ENCODE measurements at places on chromosomes 2 and 18. TPM values are rescaled to one million over a fixed set of nuclear protein-coding genes. Genes with fewer than 3 reads are reported as not detected.

GRCh38 chr2:174666312-174666711 is 68.7 kb upstream of the WIPF1 start:
- no peak for DNase-seq

- DNase-seq = no peak
Observed at GRCh38 chr2:101753720-101754490, 56.4 kb downstream of the MAP4K4 start.

- no peak for DNase-seq
Observed at GRCh38 chr2:118654945-118655344, 192.5 kb downstream of the EN1 start.

GRCh38 chr18:59536166-59536565 is 161.1 kb downstream of the CCBE1 start:
- peak; percentile 30 for DNase-seq

- no peak for DNase-seq
Observed at GRCh38 chr2:65498396-65498795, 66.0 kb upstream of the SPRED2 start.

- DNase-seq = peak; percentile 90
Observed at GRCh38 chr2:239328351-239329191, 72.2 kb downstream of the HDAC4 start.

The CAMKMT gene
- total RNA-seq = 7.4 TPM

The LRP2 gene
- not detected for total RNA-seq

All from osteoblast (primary cell).